ENCODE measurements at places on chromosomes 5 and 9.

GRCh38 chr9:122777935-122778627, 10.7 kb upstream of the OR5C1 start:
- DNase-seq = no peak

DNA sequence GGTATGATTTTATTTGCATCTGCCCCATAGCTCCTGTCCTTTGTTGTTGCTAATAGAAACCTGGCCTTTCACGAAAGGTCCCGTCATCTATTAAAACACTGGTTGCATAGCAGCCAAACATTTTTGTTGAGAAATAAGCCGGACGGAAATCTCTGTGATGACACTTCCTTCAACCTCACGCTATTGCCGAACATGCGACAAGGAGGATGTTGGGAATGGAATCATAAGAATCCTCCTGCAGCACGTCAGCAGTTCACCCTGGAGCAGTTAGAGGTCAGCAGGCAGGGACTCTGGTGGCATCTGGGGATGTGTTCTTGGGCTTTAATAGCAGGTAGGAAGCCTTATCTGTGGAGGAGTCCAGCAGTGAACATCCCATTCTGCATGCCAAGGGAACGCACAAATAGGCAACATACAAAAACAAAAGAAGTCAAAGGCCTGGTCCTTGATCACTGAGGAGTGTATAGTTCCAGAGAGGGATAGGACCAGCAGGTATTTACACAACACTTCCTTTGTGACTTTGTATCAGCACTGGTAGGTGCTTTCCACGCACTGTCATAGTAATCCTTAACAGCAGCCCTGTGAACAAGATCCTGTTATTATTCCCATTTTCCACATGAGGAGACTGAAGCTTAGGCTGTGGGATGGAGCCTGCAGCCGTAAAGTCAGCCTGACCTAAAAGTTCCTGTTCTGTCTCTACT, 33.4 kb downstream of the ARHGAP26 start:
- DNase-seq = no peak

DNA sequence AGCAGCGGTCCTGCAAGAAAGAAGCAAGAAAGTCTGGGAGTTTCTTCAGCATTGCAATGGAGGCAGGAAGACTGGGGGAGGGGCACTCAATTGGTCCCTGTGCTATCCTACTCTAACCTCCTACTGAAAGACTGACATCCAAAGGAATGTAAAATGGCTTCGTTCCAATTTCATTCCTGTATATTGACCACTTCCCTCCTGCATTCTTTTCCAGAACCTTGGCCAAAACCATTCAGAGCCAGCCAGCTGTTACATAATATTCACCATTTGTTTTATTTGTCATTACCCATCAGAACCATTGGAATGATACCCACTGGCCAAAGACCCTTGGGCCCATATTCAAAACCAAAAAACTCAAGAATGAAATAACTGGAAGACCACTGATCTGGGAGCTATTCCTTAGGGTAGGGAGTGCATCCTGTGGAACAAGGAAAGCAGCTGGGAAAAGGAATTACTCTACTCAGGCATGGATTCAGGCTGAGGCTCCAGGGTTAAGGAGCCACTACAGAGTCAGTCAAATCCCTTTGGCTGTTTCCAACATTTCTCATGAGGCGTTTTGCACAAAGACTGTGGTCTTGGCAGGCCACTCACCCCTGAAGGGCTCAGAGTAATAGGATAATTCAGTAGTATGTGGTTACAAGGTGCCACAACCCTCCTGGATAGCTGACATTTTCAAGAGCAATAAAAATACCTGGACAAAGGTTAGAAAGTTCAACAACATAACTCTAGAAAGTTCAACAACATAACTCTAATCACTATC, 148.7 kb upstream of the SLC1A3 start:
- no peak for DNase-seq

- no peak for DNase-seq
Observed at GRCh38 chr5:137836997-137837396, 30.7 kb upstream of the MYOT start.

DNA sequence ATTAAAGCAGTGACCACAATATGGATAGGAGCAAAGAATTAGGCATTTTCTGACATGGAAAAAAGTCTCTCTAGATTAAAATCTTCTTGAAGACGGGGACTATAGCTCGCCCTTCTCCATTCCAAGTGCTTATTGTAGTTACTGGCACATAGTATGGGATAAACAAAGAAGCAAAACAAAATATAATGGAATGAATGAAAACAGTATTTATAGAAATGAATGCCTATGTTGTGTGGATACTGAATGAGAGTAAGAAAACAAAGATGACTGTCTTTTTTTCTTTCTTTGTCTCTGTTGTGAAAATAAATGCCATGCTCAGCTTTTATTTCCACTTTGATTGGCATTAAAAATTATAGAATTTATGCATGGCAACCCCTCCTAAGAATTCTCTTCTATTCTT, 1414.3 kb upstream of the ACO1 start:
- no peak for DNase-seq

GRCh38 chr5:57665146-57665936, 182.7 kb upstream of the ACTBL2 start:
- no peak for DNase-seq

DNA sequence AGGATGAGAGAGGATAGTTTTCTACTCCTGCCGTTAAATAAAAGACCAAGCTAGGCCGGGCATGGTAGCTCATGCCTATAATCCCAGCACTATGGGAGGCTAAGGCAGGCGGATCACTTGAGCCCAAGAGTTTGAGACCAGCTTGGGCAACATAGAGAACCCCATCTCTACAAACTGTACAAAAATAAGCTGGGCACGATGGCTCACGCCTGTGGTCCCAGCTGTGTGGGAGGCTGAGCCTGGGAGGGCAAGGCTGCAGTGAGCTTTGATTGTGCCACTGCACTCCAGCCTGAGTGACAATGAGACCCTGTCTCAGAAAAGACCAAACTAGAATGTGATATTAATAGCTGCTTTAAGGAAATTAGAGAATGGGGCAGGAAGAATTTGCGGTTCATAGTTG, 158.4 kb downstream of the NIPBL start:
- DNase-seq = no peak

GRCh38 chr5:73619606-73620333, 6.2 kb upstream of the ARHGEF28 start:
- DNase-seq = no peak

DNA sequence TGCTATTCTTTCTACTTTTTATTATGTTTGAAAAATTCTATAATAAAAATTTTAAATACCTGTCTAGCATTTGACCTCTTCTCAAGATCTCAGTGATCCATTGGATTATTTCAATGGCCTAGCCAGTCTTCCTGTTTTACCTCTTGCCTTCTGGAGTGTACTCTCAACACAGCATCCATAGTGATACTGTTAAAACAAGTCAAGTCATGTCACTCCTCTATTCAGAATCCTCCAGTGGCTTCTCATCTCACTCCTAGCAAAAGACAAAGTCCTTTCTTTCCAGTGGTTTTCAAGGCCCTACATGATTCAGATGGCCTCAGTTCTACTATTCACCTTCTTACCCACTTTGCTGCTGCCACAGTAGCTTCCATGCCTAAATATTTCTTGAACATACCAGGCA, 1.8 kb downstream of the MARVELD2 start:
- no peak for DNase-seq

- no peak for DNase-seq
Observed at GRCh38 chr9:134965411-134965810, 47.7 kb upstream of the FCN1 start.

DNA sequence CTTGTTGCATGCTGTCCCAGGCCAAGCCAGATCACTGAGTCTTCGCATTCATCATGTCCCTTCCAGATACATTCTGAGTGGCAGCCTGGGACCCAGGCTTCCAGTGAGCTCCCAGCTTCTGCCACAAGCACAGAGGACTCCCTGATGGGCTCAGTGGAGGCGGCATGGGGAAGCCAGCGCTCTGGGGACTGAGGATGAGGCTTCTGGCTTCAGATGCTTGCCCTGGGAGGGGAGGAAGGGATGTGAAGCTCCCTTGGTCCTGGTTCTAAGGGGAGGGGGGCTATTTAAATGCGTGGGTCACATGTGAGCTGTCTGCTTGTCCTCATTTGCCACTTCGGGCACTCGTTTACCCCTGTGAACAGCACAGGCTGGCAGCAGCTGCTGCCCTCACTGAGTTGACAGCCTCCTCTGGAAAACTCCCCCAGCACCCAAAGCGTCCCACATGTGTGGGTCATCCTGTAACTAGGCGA, 174.0 kb downstream of the NR3C1 start:
- no peak for DNase-seq

DNA sequence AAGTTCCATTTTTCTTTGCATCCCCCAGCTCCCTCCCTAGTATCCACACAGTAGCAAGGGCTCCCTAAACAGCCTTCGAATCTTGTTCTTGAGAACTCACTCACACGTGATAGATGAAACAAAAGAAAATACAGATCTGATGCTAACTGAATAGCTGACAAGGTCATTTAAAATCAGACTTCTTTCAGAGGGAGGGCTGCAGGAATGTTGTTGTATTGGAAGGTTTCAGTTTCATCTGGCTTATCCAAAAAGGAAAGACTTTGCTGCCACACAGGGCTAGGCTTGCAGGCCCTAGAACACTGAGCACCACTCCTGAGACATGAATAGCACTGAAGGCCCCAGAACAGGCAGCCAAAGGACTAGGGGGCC, 3.2 kb downstream of the CD180 start:
- DNase-seq = no peak

- DNase-seq = peak; percentile 82
Observed at GRCh38 chr5:31854181-31855133, 215.5 kb downstream of the PDZD2 start.

DNA sequence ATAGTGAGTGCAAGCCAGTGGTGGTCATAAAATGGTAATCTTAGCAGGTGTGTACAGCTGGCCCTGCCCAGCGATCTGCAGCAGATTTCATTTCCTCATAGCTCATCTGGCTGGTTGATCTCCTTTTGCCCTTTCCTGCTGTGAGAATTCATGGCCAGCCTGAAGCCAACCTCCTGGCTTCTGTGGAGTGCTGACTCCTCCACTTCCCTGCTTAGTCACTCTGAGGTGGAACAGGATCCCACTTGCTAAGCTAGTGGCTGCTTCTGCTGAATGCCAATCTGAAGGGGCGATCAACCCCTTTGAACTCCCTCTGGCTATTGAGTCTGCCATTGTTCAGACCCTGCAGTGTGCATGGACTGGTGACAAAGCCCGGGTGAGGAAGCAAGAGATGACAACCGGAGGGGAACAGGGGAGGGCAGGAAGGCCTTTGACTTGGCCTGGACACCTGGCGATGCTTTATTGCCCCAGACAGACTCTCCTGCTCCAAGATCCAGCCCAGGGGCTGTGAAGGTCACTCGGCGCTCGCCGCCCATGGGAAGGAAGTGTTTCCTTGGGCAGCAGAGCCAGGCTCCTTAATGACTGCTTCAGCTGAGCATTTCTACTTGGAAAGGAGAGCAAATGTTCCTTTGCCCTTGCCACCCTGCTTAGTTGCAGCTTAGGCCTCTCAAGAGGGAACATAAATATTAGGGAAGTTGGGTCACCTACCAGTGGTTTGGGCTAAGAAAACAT, 341.1 kb downstream of the ZSWIM6 start:
- no peak for DNase-seq

DNA sequence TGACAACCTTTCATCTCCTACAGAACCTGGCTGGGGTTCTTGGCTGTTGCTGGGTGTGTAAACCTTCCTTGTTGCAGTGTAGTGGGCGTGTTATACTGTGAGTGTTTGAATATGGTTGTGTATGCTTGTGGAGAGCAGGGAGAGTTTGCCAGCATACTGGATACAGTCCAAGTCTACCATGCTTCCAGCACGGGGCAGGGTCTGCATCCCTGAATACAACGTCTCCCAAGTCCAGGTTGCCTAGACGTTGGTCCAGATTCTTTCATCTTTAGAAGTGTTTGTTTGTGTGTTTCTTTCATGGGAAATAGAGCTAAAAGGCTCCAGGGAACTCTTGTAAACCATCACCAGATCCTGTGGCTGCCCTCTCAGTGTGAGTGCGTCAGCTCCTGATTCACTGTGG, 46.4 kb downstream of the SYK start:
- no peak for DNase-seq

DNA sequence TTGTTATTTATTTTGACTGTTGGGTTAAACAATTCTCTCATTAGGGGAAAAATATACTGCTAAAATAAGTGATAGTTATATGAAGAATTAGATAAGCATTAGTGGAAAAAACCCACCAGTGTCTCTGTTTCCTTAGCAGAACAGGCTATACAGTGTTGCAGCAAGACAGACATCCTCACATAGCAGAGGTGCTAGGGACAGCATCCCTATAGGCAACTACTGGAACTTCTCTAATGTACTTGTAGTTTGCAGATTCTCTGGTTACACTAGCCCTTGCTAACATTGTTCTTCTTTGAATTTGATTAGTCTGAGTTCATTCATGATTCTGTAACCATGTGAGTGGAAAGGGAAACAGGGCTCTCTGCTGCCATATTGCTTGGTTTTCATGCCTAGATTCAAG, 661.8 kb upstream of the RGMB start:
- DNase-seq = no peak

DNA sequence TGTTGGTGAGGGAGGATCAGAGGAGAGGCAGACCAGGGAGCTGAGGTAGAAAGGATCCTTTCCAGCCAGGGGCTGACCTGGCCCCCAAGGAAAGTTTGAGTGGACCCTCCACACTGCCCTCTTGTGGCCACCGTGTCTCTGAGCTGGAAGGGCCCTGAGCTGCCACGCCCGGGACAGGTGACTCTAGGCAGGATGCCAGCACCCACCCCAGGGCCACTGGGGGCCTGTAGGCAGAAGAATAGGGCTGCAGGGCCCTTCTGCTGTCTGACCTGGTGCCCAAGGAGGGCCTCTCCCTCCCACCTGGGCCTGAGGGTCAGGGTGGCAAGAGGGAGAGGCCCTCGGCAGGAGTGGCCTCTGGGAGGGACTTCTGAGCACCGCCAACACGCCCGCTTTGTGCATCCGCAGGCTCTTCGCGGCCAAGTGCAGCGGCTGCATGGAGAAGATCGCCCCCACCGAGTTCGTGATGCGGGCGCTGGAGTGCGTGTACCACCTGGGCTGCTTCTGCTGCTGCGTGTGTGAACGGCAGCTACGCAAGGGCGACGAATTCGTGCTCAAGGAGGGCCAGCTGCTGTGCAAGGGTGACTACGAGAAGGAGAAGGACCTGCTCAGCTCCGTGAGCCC, 76.8 kb downstream of the LMX1B start:
- peak; percentile 95 for DNase-seq

DNA sequence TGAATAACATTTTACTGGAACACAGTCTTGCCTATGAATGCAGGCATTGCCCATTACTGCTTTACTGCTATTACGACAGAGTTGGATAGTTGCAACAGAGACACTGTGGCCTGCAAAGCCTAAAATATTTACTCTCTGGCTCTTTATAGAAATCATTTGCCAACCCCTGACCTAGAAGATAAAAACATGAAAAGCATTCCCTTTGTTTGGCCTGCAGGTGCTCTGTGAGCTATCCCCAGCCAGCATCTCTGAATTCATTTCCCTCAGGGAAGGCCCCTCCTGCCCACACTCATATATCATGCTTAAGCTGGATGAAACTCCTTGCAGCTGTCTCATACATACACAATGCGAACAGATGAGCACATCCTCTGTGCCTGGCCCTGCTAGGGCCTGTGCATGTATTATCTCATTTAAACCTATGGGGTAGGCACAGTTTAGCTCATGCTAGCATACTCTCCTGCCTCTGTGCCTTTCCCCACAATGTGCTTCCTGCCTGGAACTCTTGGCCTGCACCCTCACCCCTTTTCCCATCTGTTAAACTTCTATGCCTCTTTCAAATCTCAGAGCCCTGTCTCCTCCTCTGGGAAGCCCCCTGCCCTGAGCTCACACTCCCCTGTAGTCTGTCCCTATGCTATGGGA, 193.1 kb downstream of the PAX5 start:
- no peak for DNase-seq

Data from H1 (cell line).